Omental fat pad (tissue), 4 donors: ENCODE measurements at places on chromosomes 11 and 22. TPM values are rescaled to one million over a fixed set of nuclear protein-coding genes. Genes with fewer than 3 reads are reported as not detected.

DNA sequence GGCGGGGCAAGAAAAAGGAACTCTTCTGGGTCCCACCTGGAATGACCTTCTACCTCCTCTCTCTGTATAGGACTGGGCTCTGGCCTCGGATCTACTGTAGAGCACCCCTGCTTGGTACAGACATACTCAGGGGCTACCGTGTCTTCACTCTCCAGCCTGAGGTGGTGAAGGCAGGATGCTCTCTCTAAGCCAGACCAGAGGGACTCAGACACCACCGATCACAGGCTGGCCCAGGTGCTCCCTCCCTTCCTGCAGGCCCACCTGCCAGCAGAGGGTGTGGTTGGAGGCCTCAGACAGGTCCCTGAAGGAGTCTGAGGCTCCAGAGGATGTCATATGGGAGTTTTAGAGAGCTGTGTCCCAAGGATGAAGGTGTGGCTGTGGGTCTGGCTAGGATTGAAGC lies 4.1 kb downstream of the NHERF4 start:
- no peak for DNase-seq

DNA sequence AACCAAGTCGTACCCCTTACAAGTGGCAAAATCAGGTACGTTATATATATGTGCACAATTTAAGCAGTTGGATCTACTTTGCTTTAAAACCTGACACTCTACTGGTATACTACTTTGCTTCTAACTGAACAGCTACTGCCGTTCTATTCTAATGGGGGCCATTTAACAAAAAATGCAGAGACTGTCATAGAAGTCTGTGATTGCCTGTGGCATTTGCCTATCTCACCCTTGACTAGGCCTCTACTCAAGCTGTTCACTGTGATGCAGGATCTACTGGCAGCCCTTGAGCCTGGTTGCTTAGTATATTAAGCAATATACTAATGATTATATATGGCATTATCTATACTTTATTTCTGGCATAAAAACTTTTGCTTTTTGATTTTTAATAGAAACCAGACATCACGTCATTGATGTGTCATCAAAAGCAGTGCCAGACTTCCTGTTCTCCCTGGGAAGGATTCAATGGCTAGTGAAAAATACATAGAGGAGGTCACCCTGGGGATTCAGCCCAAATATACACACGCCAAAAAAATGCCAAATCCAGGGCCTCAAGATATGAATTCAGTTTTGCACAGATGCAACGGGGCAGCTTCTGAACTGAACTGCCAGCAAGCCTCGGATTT lies 40.0 kb upstream of the FIBIN start:
- no peak for DNase-seq

DNA sequence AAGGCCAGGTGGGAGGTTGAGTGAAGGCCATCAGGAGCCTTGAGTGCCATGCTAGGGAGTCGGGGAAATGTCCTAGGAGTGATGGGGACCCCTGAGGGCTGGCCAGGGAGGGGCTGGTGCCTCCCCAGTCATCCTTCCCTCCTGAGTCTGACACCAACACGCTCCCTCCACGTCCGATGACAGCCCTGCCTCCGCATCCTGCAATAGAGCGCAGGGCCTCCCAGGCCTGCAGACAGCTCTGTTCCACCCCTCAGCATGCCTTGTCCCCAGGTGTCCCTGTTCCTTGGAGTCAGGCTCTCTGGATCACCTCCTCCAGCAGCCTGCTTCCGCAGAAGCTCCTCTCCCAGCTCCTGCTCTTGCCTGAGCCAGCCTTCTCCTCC lies 3.1 kb downstream of the RAC2 start:
- DNase-seq = no peak

GRCh38 chr22:46654927-46655595 lies 34.9 kb downstream of the GRAMD4 start:
- no peak for DNase-seq

The OR2D2 gene
- not detected for total RNA-seq

GRCh38 chr11:26193694-26194365 lies 138.1 kb upstream of the ANO3 start:
- no peak for DNase-seq

DNA sequence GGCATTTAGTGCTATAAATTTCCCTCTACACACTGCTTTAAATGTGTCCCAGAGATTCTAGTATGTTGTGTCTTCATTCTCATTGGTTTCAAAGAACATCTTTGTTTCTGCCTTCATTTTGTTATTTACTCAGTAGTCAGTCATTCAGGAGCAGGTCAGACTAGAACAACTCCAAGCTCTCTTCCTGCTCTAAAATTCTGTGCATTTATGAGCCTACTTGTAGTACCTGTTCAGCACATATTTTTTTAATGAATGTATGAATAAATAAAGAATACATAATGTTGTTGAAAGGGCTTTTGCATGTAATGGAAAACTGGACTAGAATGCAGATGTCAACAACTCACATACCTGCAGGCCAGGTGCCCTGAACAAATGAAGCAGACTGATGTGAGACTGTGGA lies 13.7 kb upstream of the HEPHL1 start:
- DNase-seq = no peak

The RNF26 gene
- total RNA-seq = 9.6 TPM

DNA sequence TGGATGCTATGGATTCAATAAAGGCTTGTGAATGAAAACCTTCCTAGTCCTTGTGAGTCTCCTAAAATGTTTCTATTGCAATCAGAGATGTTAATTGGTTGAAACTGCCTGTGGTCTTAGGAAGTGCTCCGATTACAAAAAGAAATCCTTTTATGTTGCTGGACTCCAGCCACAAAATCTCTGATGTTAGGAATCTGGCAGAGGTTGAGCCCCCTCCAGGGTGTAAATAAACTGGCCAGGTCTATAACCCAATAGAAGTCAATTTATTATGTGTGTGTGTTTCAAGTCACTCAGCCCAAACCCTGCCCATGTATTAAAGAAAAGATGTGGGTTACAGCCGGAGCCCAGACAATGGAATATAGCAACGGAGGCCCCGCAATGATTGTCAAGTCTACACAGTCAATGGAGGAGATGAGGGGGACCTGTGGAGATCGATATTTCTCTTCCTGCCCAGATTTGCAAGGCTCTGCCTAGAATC lies 218.1 kb upstream of the SORL1-AS1 start:
- DNase-seq = no peak

The SMTN gene
- total RNA-seq = 116 TPM

GRCh38 chr11:13303668-13304649 lies 26.4 kb downstream of the BMAL1 start:
- DNase-seq = no peak
